ENCODE measurements at places on chromosomes 16 and 17. TPM values are rescaled to one million over a fixed set of nuclear protein-coding genes. Genes with fewer than 3 reads are reported as not detected.

The CACNG1 gene
- not detected for total RNA-seq

The ELMO3 gene
- total RNA-seq = 5.8 TPM

The FAM20A gene
- not detected for total RNA-seq

The RETREG3 gene
- total RNA-seq = 30.2 TPM

The GNAO1 gene
- 5.2 TPM for total RNA-seq

The KRTAP2-3 gene
- total RNA-seq = not detected

The ARL5C gene
- not detected for total RNA-seq

The CES3 gene
- 0.31 TPM for total RNA-seq

The CCL4L2 gene
- 831 TPM for total RNA-seq

The SCN4A gene
- total RNA-seq = 0.27 TPM

The NOXO1 gene
- total RNA-seq = 0.23 TPM

The FSCN2 gene
- 0.21 TPM for total RNA-seq

The PRDM7 gene
- not detected for total RNA-seq

The EVI2B gene
- total RNA-seq = 19.5 TPM

The SHPK gene
- total RNA-seq = 17.6 TPM

The TEKT1 gene
- not detected for total RNA-seq

The BAHCC1 gene
- total RNA-seq = not detected

The KRT28 gene
- not detected for total RNA-seq

The CSH1 gene
- total RNA-seq = not detected

The WRAP53 gene
- 32.9 TPM for total RNA-seq

The SYCE1L gene
- total RNA-seq = 4.2 TPM
